NCI-H2029 treated with DMSO at 0.1 percent for 48 hours (cell line): ENCODE measurements at places on chromosomes 7 and 10.
A peak's percentile ranks its signal among the peaks of the same experiment; 100 is the strongest.

GRCh38 chr10:58888957-58889356 is 287.5 kb upstream of the PHYHIPL start:
- no peak for DNase-seq

- DNase-seq, result no peak
These were observed 4.4 kb upstream of the MYL7 start for GRCh38 chr7:44145479-44145968.

GRCh38 chr7:118289476-118289875 is 65.0 kb downstream of the ANKRD7 start:
- DNase-seq, result no peak

GRCh38 chr10:29189256-29189655 is 99.6 kb upstream of the LYZL1 start:
- no peak for DNase-seq

DNA sequence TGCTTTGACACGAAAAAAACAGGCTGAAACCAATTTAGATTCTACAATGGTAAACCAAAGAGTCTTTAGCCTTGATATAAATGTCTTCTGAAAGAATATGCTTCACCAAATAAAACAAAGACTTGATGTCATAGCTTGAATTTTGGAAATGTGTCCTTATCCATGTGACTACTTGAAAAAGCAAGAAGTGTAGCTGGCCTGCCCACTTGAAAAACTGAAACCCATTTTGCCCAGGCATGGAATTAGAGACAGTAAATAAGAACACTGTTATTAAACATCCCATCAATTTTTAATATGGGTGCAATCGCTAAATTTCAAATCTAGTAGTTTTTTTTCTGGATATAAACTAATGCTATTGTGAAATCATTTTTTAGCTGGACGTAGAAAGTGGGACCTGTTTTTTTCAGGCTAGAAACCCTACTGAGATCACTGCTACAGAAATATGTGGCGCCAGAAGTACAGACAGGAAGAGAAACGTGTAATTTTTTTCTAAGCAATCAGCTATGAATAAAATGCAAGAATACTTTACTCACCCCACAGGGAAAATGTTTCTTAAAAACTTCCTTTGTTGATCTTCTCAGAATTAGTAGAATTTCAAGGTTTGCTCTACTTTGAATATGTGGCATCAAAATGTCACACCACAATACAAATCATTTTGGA is 56.7 kb downstream of the PIP4K2A start:
- DNase-seq, result no peak

DNA sequence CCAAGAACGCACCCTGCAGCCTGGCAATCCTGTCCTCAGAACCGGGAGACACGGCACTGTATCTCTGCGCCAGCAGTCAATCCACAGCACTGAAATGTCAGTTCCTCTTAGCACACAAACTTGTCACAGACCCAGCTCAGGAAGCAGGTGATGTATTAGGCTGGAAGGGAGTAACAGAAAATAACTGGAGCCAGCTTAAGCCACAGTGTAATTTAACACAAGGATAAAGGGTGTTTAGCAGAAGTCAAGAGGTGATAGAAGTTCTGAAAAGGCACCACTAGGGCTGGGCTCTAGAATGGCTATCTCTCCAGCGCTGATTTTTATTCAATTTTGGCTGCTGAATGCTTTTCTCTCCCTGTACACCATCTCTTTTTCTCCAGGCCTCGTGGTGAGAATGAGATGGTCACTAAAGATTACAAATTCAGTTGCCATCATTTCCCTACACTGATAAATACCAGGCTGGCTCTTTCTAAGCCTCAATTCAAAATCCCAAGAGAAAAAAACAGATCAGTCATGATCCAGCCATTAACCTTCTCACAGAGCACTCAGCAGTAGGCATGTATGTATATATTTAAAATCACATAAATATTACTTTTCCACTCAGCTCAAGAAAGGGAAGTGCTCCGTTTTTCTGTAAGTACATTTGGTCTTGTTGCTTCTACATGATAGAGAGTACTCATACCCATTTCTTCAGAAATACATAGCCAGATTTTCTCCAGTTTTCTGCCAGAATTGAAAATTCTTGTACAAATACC is 102.7 kb upstream of the PRSS1 start:
- DNase-seq, result no peak

DNA sequence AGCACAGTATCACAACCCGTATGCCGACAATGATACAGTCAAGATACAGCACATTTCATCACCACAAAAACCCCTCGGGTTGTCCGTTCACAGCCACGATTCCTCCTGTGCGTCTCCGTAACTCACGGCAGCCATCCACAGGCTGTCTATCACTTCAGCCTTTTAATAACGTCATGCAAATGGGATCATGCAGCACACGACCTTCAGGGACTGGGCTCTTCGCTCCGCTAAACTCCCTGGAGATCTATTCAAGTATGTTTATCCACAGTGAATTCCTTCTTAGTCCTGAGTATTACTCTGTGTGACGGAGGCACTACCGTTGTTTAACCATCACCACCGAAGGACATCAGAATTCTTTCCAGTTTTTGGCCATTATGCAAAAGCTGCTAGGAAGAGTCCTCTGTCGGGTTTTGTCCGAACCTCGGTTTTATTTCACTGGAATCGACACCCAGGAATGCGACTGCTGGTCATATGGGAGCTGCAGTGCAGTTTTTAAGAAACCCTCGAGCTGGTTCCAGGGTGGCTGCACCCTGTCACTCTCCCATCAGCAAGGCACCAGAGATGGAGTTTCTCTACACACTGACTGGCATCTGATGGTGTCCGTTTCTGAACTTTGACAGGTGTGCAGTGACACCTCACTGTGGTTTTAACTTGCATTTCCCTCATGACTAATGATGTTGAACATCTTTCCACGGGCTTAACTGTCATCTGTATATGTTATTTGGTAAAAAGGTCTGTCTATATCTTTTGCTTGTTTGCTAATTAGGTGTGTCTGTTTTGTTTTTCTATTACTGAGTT is 193.6 kb downstream of the MAD1L1 start:
- DNase-seq, result no peak

DNA sequence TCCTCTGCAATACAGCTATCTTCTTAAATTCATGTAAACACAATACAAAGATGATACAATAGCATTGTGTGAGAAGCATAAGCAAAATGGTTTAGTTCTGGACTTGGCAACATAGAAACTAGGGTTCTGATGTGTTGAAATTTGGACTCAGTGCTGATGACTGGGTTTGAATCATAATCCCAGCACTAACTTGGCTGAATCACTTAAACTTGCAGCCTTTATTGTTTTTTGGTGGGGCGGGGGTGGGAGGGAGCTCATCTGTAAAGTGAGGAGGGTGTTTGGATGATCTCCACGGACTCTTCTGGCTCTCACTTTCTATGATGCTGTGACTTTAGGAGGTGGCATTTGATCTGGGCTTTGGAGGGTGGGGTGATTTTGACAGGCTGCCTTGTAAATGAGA is 158.2 kb downstream of the WNT2 start:
- no peak for DNase-seq

- DNase-seq, result no peak
These were observed 388.7 kb upstream of the NRP1 start for GRCh38 chr10:33723181-33723580.

GRCh38 chr10:117804470-117805011 is 242.2 kb downstream of the RAB11FIP2 start:
- no peak for DNase-seq

- DNase-seq, result no peak
These were observed 32.1 kb upstream of the PTPN12 start for GRCh38 chr7:77504951-77505350.

GRCh38 chr10:112383325-112383724 is 9.4 kb downstream of the ACSL5 start:
- no peak for DNase-seq

GRCh38 chr7:13174991-13175390 is 487.6 kb downstream of the ARL4A start:
- DNase-seq, result no peak

- no peak for DNase-seq
These were observed 113.7 kb downstream of the SFMBT2 start for GRCh38 chr10:7297094-7297493.

DNA sequence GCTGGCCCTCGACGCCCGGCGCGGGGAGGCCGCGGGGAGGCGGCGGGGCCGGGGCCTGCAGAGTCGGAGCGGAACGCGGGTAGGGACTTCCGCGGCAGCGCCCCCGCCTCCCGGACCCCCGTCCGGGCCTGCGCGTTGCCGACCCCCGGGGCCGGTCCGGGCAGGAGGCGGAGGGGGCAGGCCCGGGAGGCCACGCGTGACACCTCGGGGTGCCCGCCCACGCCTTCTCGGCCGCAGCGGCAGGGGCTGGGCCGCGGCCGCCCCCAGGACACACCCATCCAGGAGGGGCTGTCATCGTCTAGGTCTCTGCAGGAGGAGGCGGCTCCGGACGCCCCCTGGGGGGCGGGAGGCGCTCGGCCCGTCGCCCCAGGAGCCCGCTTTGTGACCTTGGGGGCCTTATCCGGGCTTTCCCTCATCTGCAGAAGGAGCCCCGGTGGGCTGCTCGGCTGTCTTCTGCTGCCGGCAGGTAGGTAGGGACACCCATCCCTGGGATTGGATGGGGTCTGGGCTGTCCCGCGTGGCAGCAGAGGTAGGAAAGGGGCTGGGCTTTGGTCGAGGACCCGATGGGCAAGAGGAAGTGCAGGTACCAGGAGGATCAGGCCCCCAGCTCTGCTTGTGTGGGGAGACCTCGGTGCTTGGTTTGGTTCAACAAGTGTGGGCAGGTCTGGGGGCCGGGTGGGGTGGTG is 569 bp downstream of the ZNF316 start:
- no peak for DNase-seq

- peak; percentile 37 for DNase-seq
These were observed 115.0 kb downstream of the PLXDC2 start for GRCh38 chr10:19930936-19931893.

DNA sequence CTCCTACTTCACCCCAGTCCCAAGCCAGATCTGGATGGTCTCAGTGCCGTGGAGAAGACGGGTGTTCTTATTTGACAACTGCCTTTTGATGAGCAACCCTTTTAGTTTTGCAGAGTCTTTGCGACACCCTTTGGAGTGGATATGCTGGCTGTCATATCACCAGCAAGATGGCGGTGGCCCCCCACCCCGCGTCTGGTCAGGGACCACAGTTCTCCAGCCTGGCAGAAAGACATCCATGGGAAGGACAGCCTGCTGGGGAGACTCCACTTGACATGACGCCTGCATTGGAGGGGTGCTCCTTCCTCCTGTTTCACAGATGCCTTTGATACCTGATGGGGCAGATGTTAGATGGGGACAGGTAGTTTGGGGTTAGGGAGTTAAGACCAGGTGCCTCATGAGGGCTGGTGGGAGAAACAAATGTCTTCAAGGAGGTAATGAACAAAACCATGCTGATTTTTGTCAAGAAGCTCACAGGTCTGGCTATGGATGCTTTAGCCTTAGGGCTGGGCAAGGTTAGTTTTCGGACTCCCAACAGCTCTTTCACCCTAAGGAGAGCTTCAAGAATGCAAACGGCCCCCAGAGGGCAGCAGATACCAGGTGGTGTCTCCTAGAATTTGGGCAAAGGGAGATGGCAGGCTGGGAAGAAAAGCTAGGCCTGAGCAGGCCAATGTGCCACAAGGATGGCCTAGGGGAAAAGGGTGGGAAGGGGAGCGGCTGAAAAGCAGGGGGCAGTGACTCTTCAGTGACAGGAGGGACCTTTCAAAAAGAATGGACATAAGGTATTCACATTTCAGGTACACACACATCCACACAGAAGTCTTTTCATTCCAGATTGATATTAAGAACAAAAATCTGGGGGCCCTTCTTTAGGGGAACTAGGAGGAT is 95.2 kb downstream of the CLEC2L start:
- no peak for DNase-seq

- DNase-seq, result no peak
These were observed 12.7 kb upstream of the PDLIM1 start for GRCh38 chr10:95303535-95303934.

DNA sequence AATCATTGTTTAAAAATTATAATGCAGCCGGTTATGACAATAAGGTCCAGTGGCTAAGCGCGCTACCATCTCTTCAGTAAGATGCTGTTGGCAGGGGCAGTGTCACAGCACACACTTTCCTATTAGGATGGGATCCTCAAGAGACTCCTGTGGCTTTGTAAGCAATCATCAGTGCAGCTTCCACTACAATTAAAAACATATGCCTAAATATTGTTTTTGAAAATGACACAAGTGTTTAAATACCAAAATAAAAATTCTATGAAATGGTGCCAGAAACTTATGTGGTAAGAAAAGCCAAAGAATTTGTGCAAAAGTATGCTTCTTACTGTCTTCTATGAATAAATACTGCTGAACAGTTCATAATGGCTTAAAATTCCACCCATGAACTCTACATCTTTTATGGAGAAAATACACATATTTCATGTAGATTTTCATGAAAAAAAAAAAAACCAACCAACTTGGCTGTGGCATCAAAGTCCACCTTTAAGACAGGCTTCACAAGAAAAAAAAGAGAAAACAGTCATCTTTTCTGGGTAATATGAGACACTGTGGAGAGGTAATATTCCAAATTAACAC is 132.8 kb downstream of the SEMA3C start:
- DNase-seq, result no peak

- no peak for DNase-seq
These were observed 8.8 kb downstream of the TNS3 start for GRCh38 chr7:47572939-47573757.

DNA sequence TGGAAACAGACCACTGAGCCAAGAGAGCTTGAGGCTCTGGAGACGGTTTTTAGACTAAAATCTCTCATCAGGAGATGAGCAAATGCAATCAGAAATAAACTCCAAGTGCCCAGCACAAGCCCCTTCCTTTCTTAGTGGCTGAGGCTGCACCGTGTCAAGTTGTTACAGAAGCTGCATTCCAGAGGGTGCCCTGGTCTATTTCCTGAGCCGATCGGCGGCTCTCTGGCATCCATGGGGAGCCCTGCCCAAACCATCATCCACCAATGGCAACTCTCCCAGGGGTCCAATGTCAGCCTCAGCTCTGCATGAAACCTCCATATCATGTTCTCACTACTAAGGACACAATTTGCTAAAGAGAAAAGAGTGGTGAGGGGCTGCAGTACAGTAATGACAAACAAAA is 89.6 kb downstream of the SVIL start:
- no peak for DNase-seq

GRCh38 chr10:116109881-116110280 is 163.1 kb downstream of the GFRA1 start:
- DNase-seq, result no peak
